ENCODE measurements at places on chromosomes 12 and 14. TPM values are rescaled to one million over a fixed set of nuclear protein-coding genes. Genes with fewer than 3 reads are reported as not detected.

Gene NGB
- not detected for total RNA-seq

Gene KRT79
- total RNA-seq: not detected

Gene KLRC1
- not detected for total RNA-seq

Gene RAD51AP1
- total RNA-seq: 1.4 TPM

Gene MYF5
- not detected for total RNA-seq

Gene OTX2
- not detected for total RNA-seq

Gene PTPN21
- 49.4 TPM for total RNA-seq

Gene REP15
- total RNA-seq: 1.3 TPM

Gene C12orf50
- total RNA-seq: 0.17 TPM

Gene RNASE3
- 0.69 TPM for total RNA-seq

Gene TMX1
- 9.9 TPM for total RNA-seq

Gene ATG101
- total RNA-seq: 24.8 TPM

Gene BEST3
- total RNA-seq: not detected

Gene CLEC4C
- not detected for total RNA-seq

Gene CEBPE
- not detected for total RNA-seq

Gene SPTSSA
- total RNA-seq: 12.3 TPM

Gene SLCO1A2
- total RNA-seq: not detected

Gene COCH
- 1.8 TPM for total RNA-seq

Gene PLCZ1
- 0.47 TPM for total RNA-seq
